ENCODE measurements at places on chromosomes 16 and 17. TPM values are rescaled to one million over a fixed set of nuclear protein-coding genes. Genes with fewer than 3 reads are reported as not detected.

The ORAI3 gene
- 15.4 TPM for total RNA-seq

The PGAP6 gene
- 79.1 TPM for total RNA-seq

The TBC1D3I gene
- total RNA-seq, result 0.50 TPM

The RNF43 gene
- total RNA-seq, result 2.2 TPM

The ZFPM1 gene
- 18.1 TPM for total RNA-seq

- peak; percentile 86 for DNase-seq
- H3K4me3 ChIP-seq, result no peak overlapping the region
- H3K4me1 ChIP-seq, result peaks cover 32% of the 10 kb centered on the region
- no peak overlapping the region for H3K27ac ChIP-seq
- H3K27me3 ChIP-seq, result no peaks in the 10 kb centered on the region
Observed at GRCh38 chr16:48054881-48055601, 100.8 kb downstream of the ABCC12 start.

GRCh38 chr16:70158261-70158939 lies 15.2 kb upstream of the CLEC18C start:
- no peak overlapping the region for H3K4me3 ChIP-seq
- DNase-seq, result peak; percentile 72

- DNase-seq, result no peak
- no peaks in the 10 kb centered on the region for H3K27me3 ChIP-seq
- no peaks in the 10 kb centered on the region for H3K36me3 ChIP-seq
- H3K4me3 ChIP-seq, result no peak overlapping the region
- no peak overlapping the region for H3K27ac ChIP-seq
Observed at GRCh38 chr17:15007147-15007553, 258.0 kb downstream of the PMP22 start.

GRCh38 chr16:2702871-2703745 lies 16.9 kb downstream of the PRSS27 start:
- no peak for DNase-seq
- no peak overlapping the region for H3K27ac ChIP-seq
- H3K36me3 ChIP-seq, result peaks cover 26% of the 10 kb centered on the region

DNA sequence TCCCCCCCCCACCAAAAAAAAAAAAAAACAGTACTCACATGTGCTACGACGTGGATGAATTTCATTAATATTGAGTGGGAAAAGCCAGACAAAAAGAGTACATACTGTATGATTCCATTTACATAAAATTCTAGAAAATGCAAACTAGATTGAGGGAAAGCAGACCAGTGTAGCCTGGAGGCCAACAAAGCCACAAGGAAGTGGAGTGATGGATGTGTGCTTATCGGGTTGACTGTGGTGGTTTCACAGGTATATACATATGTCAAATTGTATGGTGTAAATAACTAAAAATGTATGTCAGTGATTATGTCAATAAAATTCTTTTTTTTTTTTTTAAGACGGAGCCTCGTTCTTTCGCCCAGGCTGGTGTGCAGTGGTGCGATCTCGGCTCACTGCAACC lies 1.9 kb upstream of the PLD6 start:
- no peaks in the 10 kb centered on the region for H3K4me1 ChIP-seq
- H3K27me3 ChIP-seq, result peaks cover 13% of the 10 kb centered on the region
- no peak overlapping the region for H3K4me3 ChIP-seq
- no peak for DNase-seq

DNA sequence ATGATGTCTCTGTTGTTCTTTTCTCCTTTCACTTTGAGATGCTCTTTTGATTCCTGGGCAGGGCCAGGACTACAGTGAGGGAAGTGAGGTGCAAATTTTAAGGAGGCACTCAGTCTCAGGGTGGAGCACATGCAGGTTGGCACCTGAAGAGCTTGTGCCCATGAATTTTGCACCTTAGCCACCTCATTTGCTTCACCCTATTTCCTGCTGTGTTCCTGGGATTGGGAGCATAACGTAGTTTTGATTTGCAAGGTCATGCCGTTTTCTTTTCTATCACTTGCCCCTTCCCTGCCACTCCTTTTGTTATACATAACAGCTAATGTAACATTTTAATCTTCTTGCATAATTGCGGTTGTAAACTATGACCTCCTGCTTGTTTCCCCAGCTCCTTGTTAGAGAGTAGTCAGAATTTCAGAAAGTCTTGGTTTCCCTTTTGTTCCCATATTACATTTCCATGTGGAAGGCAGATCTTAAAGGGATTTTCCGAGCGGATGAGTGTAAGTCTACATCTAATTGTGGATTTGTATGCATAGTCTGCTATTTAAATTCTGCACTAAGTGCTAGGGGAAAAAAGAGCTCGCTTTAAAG lies 9.8 kb downstream of the PMFBP1 start:
- no peak overlapping the region for H3K4me3 ChIP-seq
- no peaks in the 10 kb centered on the region for H3K36me3 ChIP-seq
- DNase-seq, result no peak
- H3K4me1 ChIP-seq, result no peaks in the 10 kb centered on the region
- no peaks in the 10 kb centered on the region for H3K27me3 ChIP-seq
- H3K27ac ChIP-seq, result no peak overlapping the region

GRCh38 chr17:57354673-57355072 lies 98.3 kb downstream of the MSI2 start:
- H3K4me3 ChIP-seq, result no peak overlapping the region
- H3K4me1 ChIP-seq, result peaks cover 4% of the 10 kb centered on the region
- H3K27ac ChIP-seq, result no peak overlapping the region
- H3K27me3 ChIP-seq, result no peaks in the 10 kb centered on the region
- no peak for DNase-seq

GRCh38 chr17:29363716-29364115 lies 26.4 kb upstream of the TAOK1 start:
- no peak for DNase-seq
- H3K36me3 ChIP-seq, result no peaks in the 10 kb centered on the region
- H3K27ac ChIP-seq, result no peak overlapping the region
- no peak overlapping the region for H3K4me3 ChIP-seq
- H3K27me3 ChIP-seq, result no peaks in the 10 kb centered on the region

DNA sequence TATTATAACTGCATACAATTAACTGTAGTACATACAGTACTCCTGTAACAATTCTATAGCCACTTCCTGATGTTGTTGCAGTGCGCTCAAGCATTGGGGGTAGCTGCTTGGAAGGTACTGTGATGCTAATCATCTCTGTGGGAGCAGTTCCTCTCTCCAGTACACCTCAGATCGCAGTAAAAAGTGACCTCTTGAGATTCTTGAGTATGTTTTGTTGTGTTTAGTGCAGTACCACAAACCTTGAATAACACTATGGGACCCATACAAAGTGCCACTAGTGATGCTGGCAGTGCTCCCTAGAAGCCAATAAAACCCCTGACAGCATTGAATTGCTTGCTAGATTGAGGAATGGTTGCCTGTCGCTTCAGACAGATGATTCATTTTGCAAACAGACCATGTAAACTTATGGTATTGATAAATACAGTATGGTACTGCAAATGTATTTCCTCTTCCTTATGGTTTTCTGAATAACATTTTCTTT lies 193.0 kb downstream of the SPECC1 start:
- H3K36me3 ChIP-seq, result peaks cover 10% of the 10 kb centered on the region
- H3K4me1 ChIP-seq, result no peaks in the 10 kb centered on the region
- no peak overlapping the region for H3K4me3 ChIP-seq
- DNase-seq, result peak; percentile 78

DNA sequence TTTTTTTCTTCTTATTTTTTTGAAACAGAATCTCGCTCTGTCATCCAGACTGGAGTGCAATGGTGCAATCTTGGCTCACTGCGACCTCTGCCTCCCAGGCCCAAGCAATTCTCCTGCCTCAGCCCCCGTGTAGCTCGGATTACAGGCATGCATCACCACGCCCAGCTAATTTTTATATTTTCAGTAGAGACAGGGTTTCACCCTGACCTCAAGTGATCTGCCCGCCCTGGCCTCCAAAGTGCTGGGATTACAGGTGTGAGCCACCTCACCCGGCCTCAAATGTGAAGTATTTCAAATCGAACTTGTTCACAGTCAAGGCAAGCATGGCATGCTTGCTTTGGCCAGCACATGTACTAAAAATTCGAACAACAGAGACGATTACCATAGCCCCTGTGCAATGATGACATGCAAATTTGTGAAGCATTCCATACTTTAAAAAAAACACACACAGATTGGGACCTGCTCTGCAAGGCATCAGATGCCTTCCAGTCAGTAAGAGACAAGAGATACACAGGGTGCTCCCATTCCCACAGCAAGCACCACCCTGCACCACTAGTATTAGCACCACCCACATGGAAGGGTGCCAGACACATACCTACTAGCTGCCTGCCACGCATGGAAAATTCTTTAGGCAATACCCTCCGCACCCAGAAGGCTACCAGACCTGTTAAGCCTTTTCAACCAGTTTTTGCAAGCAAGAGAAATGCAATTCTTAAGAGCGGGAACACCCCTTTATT lies 47.2 kb downstream of the ANKRD11 start:
- H3K4me1 ChIP-seq, result peaks cover 5% of the 10 kb centered on the region
- no peak for DNase-seq
- H3K27me3 ChIP-seq, result no peaks in the 10 kb centered on the region
- H3K4me3 ChIP-seq, result no peak overlapping the region
- no peaks in the 10 kb centered on the region for H3K36me3 ChIP-seq

GRCh38 chr16:58661199-58661830 lies 23.3 kb downstream of the SLC38A7 start:
- H3K27me3 ChIP-seq, result no peaks in the 10 kb centered on the region
- no peaks in the 10 kb centered on the region for H3K36me3 ChIP-seq
- no peak overlapping the region for H3K4me3 ChIP-seq

GRCh38 chr17:31488264-31488981 lies 96.9 kb downstream of the RAB11FIP4 start:
- no peaks in the 10 kb centered on the region for H3K36me3 ChIP-seq
- peak; percentile 87 for DNase-seq
- H3K4me1 ChIP-seq, result peaks cover 7% of the 10 kb centered on the region
- H3K4me3 ChIP-seq, result peak overlapping the region; percentile 81
- no peak overlapping the region for H3K27ac ChIP-seq
- peaks cover 12% of the 10 kb centered on the region for H3K27me3 ChIP-seq

GRCh38 chr16:83771306-83771942 lies 36.4 kb upstream of the HSBP1 start:
- H3K4me1 ChIP-seq, result no peaks in the 10 kb centered on the region
- H3K27ac ChIP-seq, result no peak overlapping the region
- H3K4me3 ChIP-seq, result no peak overlapping the region
- H3K27me3 ChIP-seq, result no peaks in the 10 kb centered on the region
- DNase-seq, result no peak

DNA sequence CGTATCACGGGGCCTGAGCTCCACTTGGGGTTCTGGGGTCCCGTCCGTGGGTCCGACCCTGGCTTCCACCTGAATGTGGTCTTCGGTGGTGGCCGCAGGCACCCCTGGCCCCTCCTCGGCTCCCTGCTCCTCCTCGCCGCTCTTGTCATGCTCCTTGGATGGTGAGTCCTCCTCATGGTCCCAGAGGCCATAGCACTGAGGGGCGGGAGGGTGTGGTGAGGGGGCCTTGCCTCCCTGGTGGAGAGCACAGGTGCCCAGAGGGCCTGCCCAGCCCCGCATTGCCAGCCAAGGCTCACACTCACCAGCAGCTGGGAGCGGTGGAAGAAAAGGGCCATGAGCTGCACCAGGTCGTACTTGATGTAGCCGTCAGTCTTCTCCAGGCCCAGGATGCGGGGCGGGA lies 14.9 kb downstream of the CTU2 start:
- H3K4me3 ChIP-seq, result no peak overlapping the region
- no peaks in the 10 kb centered on the region for H3K4me1 ChIP-seq
- no peaks in the 10 kb centered on the region for H3K27me3 ChIP-seq
- no peak overlapping the region for H3K27ac ChIP-seq
- no peak for DNase-seq

- no peak overlapping the region for H3K4me3 ChIP-seq
- no peaks in the 10 kb centered on the region for H3K4me1 ChIP-seq
- no peaks in the 10 kb centered on the region for H3K36me3 ChIP-seq
Observed at GRCh38 chr16:56970934-56971767, 9.4 kb downstream of the CETP start.

DNA sequence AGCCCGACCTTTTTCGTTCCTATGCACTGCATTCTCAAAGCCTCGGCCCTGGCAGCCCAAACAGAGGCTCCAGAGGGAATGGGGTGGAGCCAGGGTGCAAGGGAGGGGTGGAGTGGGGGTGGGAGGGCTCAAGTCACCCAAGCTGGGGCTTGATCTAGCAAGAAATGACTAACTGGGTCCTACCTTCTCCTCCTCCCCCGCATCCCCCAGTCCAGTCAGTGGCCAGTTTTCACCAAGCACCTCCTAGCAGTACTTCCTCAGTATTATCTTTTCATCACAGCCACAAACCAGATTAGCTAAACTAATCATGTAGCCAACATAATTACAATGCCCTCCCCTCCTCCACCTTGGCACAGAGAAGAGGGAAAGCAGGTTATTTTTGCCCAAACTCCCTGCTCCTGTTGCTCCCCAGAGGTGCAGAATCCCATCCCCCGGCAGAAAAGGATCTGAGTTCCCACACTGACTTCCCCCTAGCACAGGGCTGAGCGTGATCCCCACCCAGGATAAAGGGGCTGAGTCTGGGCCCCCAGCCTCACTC lies 2.2 kb downstream of the JUP start:
- peak; percentile 91 for DNase-seq
- peak overlapping the region; percentile 25 for H3K27ac ChIP-seq
- H3K4me1 ChIP-seq, result peaks cover 3% of the 10 kb centered on the region
- peaks cover 20% of the 10 kb centered on the region for H3K36me3 ChIP-seq
- peak overlapping the region; percentile 93 for H3K4me3 ChIP-seq

GRCh38 chr16:5010576-5011329 lies 23.0 kb downstream of the NAGPA start:
- H3K36me3 ChIP-seq, result no peaks in the 10 kb centered on the region
- H3K4me1 ChIP-seq, result peaks cover 3% of the 10 kb centered on the region
- H3K27me3 ChIP-seq, result peaks cover 93% of the 10 kb centered on the region
- DNase-seq, result peak; percentile 74

DNA sequence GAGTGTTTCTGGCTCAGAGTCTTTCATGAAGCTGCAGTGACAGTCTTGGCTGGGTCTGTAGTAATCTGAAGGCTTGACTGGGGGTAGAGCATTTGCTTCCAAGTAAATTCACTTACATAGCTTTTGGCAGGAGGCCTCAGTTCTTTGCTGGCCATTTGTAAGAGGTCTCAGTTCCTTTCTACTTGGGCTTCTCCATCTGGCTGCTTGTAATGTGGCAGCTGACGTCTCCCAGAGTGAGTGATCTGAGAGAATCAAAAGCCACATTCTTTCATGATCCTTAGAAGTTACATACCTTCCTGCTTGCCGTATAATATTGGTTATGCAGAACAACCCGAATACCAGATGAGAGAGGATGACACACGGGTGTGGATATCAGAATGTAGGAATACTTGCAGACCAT lies 39.8 kb downstream of the NF1 start:
- no peak overlapping the region for H3K27ac ChIP-seq
- no peak for DNase-seq
- H3K4me3 ChIP-seq, result no peak overlapping the region
- H3K36me3 ChIP-seq, result peaks cover 17% of the 10 kb centered on the region
- no peaks in the 10 kb centered on the region for H3K4me1 ChIP-seq

GRCh38 chr17:19610879-19611278 lies 37.7 kb upstream of the ALDH3A2 start:
- no peak for DNase-seq
- H3K27ac ChIP-seq, result no peak overlapping the region
- H3K4me1 ChIP-seq, result no peaks in the 10 kb centered on the region
- no peak overlapping the region for H3K4me3 ChIP-seq

GRCh38 chr17:77208217-77208808 lies 67.5 kb downstream of the SEC14L1 start:
- peaks cover 70% of the 10 kb centered on the region for H3K36me3 ChIP-seq
- peak; percentile 68 for DNase-seq
- no peaks in the 10 kb centered on the region for H3K27me3 ChIP-seq
- H3K27ac ChIP-seq, result no peak overlapping the region
- no peaks in the 10 kb centered on the region for H3K4me1 ChIP-seq

Data from endodermal cell (in vitro differentiated cells).